ENCODE measurements at places on chromosomes 12 and 14. TPM values are rescaled to one million over a fixed set of nuclear protein-coding genes. Genes with fewer than 3 reads are reported as not detected.

DNA sequence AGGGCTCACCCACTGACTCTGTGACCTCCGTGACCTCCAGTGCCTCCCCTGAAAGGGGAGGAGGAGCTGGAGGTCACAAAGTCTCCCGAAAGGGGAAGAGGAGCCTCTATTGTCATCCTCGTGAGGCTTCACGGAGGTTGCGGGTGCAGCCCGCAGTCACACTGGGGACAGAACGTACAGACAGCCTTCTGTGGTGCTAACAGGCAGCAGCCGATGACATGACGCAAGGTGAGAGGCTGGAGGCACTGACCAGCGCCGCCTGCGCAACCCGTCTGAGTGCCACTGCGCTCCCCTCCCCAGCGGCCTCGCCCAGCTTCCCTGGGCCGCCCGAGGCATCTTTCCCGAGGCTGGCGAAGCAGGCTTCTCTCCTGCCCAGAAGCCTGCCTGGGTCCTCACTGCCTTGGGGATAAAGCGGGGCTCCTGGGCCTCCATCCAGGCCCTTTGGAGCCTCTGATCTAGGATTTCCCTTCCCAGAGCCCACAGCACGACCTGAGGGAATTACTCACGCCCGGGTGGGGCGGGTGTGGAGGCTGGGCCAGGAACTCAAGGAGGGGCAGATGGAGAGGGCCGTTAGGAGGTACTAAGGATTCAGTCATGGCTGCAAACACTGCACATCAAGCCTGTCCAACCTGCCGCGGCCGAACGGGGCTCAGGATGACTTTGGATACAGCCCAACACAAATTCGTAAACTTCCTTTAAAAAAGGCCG, 12.3 kb upstream of the LBHD2 start:
- DNase-seq: no peak

Gene MEG3
- total RNA-seq: not detected

DNA sequence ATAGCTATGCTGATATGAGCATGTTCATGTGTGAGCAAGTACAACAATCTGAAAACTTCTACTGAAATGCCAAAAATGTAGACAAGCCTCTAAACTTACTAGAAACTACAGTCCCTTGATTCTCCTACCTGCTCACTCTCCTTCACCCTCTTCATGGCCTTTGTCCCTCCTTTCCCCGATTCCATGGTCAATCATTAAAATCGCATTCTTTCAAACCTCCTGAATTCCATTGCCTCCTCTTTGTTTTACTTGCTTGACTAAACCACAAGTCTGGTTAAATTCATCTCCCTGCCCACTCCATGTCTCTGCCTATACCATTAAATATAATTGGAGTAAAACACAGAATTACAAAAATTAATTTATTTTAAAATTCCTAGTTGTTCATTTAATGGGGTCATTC, 33.0 kb upstream of the SSTR1 start:
- DNase-seq: no peak

GRCh38 chr12:27193854-27194544, 50.1 kb upstream of the STK38L start:
- DNase-seq: peak; percentile 67

GRCh38 chr12:66653796-66654195, 25.1 kb downstream of the GRIP1 start:
- DNase-seq: no peak

DNA sequence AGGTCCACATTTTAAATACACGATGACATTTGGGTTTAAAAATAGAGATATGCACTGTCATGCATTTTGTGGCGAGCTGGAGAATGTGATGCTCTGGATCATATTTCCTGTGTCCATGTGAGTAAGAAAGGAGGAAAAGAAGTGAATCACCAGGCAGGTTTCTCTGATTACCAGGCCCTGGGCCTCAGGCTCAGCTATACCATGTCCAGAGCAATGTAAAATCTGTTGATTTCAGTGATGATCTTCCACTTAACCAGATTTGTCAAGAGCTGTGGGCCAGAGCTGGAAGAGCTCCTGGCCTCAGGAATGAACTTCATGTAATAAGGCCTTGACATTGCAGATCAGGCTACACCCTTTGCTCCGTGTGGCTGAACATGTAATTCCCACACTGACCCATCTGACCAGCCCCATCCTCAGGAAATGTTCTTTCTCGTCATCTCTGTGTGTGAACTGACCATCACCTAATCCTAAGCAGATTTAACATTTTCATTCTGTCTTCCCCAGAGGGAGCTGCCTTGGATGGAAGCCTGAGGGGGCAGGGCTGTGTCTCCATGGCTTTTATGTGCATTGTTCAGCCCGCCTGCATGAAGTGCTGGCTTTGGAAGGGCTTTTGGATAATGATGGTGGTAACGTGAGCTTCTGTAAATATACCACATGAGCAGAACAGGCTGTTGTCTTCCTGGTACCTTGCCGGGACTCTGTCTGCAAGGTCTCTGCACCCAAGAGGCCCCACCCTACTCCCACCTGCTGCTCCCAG, 54.5 kb downstream of the CRACR2A start:
- DNase-seq: peak; percentile 79

Gene RD3L
- total RNA-seq: not detected

GRCh38 chr12:18250313-18250916, 10.9 kb upstream of the PIK3C2G start:
- DNase-seq: peak; percentile 47

Gene NDRG2
- 7.5 TPM for total RNA-seq

- DNase-seq: peak; percentile 46
Measured at GRCh38 chr12:65894088-65894487, 69.8 kb downstream of the HMGA2 start.

- peak; percentile 82 for DNase-seq
Measured at GRCh38 chr12:64672925-64673409, 62.7 kb downstream of the RASSF3 start.

GRCh38 chr12:14982562-14982961, 9.7 kb downstream of the PDE6H start:
- DNase-seq: no peak

Gene GPR65
- not detected for total RNA-seq

DNA sequence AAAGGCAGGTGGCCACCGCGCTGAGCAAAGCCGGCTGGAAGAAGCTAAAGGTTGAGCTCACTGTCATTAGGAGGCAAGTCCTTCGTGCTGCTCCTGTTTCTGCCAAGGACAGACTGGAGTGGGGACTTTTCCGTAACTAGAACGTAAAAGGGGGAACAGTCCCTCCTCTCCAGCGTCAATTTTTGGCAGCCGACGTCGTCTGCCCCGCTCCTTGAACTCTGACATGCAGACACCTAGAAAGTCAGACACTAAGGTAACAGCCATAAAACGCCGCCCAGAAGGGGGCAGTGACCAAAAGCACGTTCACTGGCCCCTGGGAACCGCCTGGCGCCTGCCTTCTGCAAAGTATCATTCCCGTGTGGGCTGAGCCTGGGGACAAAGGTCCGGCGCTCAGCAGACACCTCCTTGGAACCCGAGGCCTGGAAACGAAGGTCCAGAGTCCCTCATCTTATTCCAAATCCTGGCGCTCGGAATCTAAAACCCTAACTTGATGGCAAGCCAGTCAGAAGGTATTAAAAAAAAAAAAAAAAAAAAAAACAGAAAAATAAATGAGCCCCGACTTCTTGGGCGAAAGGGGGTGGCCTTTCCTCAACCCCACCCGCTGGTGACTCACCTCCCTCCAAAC, 1.1 kb upstream of the LRP1 start:
- peak; percentile 57 for DNase-seq

DNA sequence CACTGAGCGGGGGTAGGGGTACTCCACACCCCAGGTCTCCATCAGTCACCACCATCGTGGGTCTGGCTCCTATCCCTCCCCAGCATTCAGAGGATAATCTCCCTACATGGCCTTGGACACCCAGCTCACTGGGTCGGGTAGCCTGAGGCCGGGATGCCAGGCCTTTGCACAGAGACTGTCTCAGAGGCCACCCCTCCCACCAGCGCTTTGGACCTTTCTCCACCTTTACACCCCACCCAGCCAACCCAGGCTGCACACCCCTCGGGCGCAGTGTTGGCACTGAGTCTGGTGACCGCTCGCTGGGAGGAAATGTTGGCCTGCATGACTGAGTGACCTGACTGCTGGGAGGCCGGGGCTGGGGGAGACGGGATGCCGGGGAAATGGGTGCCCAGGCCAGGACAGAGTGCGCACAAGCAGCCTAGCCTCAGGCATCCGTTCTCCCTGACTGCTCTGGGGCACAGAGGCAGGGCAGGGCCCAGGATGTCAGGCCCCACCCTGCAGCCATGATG, 10.6 kb upstream of the LBHD2 start:
- DNase-seq: no peak

GRCh38 chr12:84912198-84913128, at the start of gene SLC6A15:
Gene SLC6A15, minus strand, starts transcription at chr12:84912799. Its CDS starts 20,679 bp downstream, at chr12:84892120.
- DNase-seq: no peak

DNA sequence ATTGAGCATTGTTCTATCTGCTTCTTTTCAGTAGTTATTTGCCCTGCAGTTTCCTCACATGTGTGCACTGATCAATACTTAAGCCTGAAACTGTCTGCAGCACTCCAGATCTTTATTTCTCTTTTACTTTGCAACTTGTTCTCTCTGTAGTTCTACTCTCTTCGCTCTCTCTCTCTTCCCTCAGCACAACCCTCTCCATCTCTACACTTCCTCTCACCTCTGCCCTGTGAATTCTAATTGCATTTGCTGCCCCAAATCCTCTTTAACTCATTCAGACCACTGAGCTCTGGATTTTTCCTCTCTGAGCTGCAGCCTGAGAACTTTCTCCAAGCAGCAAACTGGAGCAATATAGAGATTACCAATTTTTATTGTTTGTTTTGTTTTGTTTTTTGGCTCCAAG, 1035.5 kb downstream of the FSCB start:
- no peak for DNase-seq

Gene KRT73
- not detected for total RNA-seq

Gene DLK1
- not detected for total RNA-seq

DNA sequence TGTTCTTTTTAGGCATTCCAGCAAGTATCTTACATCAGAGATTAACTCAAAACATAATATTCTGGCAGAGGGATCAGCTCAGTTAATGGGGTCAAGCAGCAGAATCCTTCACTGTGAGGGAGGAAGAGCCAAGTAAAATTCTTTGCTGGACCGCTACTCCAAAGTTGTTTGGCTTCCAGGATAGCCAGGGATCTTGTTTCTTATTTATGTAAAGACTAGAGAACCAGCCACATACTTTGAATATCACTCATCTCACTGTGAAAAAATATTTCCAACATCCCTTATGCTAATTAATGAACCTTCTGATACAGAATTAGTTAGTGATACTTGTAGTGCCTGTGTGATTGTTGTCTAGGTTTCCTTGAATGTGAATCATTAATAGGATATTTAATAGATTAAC, 94.2 kb downstream of the PLEKHA5 start:
- no peak for DNase-seq

DNA sequence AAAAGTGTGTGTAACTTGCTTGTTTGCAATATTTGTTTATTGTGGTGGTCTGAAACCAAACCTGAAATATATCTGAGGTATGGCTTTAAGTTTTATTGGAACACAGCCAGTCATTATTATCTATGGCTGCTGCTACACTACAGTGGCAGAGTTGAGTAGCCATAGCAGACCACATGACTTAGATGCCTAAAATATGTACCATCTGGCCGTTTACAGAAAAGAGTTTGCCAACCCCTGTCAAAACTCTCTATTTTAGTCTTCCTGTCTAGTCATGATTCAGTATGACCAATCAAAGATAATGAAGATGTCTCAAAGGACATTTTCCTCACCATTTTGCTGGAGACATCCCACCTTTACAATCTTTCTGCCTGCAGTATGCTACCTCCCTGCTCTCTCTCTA, 242.3 kb downstream of the ANO6 start:
- no peak for DNase-seq

- DNase-seq: no peak
Measured at GRCh38 chr14:54599966-54600716, 33.2 kb downstream of the SAMD4A start.

Gene HOXC12
- total RNA-seq: not detected

DNA sequence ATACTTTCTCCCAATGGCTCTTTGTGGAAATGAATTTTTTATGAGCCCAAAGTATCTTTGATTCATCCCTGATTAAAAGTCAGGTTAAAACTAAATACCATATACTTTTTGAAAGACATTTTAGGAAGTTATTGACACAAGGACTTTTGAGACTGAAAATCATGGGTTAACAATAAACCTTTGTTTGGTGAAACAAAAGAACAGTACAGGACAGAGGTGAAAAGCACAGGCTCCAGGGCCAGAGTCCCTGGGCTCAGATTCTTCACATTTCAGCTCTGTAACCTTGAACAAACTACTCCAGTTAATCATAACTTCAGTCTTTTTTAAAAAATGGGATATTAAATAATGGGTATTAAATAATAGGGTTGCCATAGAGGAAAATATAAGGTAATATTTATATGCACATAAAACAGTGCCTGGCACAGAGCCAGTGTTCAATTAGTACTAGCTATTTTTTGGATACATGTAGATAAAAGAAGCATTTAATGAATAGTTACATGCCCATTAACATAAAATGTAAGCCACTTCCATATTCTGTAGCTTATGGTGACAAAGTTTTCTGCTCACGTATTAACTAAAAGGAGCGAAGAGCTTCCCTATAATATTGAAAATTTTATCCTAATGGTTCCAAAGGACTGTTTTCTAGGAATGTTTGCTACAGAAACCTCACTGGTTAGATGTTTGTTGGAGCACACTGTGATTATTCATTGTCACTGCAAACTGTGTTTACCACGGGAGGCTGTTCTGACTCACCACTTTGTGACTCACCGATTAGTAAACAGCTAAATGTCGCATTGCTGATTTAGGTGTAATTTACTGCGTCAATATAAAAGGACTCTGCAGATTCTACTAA, 255.4 kb downstream of the DAD1 start:
- peak; percentile 77 for DNase-seq

DNA sequence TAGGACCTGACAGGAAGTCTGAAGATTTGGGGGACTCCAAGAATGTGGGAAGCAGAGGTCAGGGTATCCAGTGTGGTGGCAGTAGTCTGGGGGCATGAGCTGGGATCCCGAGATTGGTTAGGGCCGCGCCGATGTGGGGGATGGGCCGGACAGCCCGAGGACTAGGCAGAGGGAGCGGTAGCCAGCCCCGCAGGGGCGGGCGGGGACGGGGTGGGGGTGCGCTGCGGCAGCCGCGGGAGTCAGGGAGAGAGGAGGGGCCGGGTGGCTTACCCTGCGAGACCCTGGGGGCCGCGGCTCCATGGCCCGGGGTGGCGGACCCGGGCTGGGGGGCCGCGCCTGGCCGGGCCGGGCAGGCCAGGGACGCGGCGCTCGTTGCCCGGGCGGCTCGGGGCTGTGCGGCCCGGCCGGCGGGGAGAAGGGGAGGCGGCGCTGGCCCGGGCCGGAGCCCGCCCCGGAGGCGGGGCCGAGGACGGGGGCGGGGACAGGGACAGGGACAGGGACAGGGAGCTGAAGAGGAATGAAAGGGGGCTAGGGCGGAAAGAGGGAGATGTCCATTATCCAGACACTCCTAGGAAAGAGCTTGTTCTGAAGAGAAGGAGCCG, 5.6 kb downstream of the ZNF385A start:
- DNase-seq: no peak

GRCh38 chr12:115598871-115599811, 678.4 kb downstream of the MED13L start:
- DNase-seq: no peak

- DNase-seq: no peak
Measured at GRCh38 chr14:69281450-69282169, 21.7 kb downstream of the GALNT16 start.

DNA sequence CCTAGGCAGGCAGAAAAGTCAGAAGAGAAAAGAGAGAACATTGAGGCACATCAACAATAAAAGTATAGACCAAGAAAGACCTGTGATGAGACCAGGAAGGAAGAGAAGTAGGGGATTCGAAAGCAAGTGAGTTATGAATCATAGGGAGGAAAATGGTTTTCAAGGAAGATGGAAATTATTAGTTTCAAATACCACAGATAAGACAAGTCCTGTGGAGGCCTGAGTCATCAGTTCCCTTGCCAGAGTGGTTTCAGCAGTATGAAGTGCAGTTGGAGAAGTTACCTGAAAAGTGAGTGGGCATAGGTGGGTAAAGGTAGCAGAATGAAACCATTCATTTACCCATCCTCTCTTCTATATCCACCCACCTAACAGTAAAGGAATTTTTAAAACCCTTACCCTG, 25.2 kb upstream of the TSPAN8 start:
- peak; percentile 69 for DNase-seq

Measured in A172 (cell line).